GM23248 (cell line): ENCODE measurements at places on chromosomes 1 and 21.

DNA sequence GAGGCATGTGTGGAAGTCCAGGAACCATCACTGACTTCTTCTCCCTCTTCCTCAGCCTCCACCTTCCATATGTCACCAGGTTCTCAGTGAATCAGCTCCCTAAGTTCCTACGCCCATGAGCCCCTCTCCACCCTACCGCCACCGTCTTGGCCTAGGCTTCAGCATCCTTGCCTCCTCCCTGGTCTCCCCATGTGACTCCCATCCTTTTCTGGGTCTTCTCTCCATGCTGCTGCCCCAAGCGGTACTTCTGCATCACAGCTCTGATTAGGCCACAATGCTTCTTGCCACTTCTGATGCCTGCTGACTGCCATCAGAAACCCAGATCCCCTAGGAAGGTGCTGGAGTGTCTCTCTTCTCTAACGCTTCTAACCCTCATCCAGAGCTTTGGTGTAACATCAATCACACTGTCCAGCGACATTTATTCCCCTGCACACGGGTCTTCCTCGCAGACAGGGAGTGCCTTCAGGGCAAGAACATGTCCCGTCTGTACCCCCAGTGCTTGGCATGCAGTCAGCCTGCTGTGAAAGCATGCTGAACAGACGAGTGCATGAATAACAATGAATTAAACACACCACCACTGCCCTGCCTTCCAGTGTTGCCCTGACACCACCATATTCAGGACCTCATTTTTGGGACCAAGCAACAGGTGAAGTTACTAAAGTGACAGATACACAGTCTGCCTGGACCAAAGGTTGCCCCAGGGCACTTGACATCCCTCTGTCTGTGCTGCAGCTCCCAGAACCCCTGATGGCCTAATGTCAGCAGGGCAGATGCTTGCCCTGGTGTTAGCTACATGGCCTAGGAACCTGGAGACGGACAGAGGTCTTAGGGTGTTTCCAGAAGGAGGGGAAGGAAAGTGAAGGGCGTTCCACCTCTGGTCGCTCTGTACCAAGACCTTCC, 158.7 kb upstream of the EDN2 start:
- H3K27me3 ChIP-seq, result no peaks in the 10 kb centered on the region
- DNase-seq, result no peak
- H3K36me3 ChIP-seq, result no peaks in the 10 kb centered on the region
- H3K4me3 ChIP-seq, result no peak overlapping the region
- H3K27ac ChIP-seq, result no peak overlapping the region

GRCh38 chr1:171740987-171741871, 636 bp downstream of the VAMP4 start:
- H3K4me3 ChIP-seq, result peak overlapping the region; percentile 96
- H3K4me1 ChIP-seq, result peaks cover 34% of the 10 kb centered on the region
- peak; percentile 69 for DNase-seq
- H3K27me3 ChIP-seq, result no peaks in the 10 kb centered on the region

GRCh38 chr1:25581764-25582163, 34.8 kb upstream of the MAN1C1 start:
- DNase-seq, result no peak
- no peak overlapping the region for H3K4me3 ChIP-seq
- H3K27me3 ChIP-seq, result no peaks in the 10 kb centered on the region
- H3K36me3 ChIP-seq, result no peaks in the 10 kb centered on the region
- H3K27ac ChIP-seq, result no peak overlapping the region
- no peaks in the 10 kb centered on the region for H3K4me1 ChIP-seq

DNA sequence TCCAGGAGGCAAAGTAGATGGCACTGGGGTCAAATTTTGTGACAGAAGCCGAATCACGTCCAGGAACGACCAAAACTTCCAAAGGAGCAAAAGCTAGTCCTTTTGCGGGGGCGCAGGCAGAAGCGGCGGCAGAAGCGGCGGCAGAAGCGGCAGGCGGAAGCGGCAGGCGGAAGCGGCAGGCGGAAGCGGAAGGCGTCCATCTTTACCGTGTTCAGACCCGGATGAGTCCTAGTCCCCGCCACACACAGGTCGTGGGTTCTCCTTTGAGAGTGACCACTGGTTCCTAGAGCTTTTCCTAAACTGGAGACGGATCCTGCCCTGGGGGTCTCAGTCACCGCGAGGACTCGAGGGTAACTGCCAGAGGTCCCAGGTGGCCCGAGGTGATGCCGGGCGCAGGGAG, 53.6 kb downstream of the POFUT2 start:
- H3K27ac ChIP-seq, result no peak overlapping the region
- H3K27me3 ChIP-seq, result peaks cover 15% of the 10 kb centered on the region
- H3K4me1 ChIP-seq, result peaks cover 3% of the 10 kb centered on the region
- peak; percentile 40 for DNase-seq
- no peaks in the 10 kb centered on the region for H3K36me3 ChIP-seq

GRCh38 chr1:226695335-226695900, 43.7 kb downstream of the ITPKB start:
- no peak overlapping the region for H3K4me3 ChIP-seq
- no peaks in the 10 kb centered on the region for H3K27me3 ChIP-seq
- H3K36me3 ChIP-seq, result no peaks in the 10 kb centered on the region
- no peak overlapping the region for H3K27ac ChIP-seq
- H3K4me1 ChIP-seq, result 0 out of 2 replicates have a peak, but pooled peaks cover 4% of the 10 kb centered on the region

DNA sequence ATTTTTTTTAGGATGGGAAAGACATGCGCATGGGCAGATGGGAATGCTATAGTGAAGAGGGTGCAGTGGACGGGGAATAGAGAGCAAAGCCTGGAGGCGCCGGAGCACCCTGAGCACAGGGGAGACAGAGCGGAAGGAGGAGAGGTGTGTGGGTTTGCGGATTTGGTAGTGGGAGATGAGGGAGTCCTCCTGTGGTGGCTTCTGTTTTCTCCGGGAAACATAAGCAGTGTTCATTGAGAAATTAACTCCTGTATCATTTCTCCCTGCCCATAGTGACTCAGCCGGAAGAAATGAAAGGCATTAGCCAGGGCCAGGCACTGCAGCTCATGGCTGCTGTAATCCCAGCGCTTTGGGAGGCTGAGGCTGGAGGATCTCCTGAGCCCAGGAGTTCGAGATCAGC, 4.7 kb upstream of the PTPRF start:
- no peaks in the 10 kb centered on the region for H3K36me3 ChIP-seq
- H3K27ac ChIP-seq, result no peak overlapping the region
- H3K4me3 ChIP-seq, result no peak overlapping the region
- DNase-seq, result peak; percentile 80

DNA sequence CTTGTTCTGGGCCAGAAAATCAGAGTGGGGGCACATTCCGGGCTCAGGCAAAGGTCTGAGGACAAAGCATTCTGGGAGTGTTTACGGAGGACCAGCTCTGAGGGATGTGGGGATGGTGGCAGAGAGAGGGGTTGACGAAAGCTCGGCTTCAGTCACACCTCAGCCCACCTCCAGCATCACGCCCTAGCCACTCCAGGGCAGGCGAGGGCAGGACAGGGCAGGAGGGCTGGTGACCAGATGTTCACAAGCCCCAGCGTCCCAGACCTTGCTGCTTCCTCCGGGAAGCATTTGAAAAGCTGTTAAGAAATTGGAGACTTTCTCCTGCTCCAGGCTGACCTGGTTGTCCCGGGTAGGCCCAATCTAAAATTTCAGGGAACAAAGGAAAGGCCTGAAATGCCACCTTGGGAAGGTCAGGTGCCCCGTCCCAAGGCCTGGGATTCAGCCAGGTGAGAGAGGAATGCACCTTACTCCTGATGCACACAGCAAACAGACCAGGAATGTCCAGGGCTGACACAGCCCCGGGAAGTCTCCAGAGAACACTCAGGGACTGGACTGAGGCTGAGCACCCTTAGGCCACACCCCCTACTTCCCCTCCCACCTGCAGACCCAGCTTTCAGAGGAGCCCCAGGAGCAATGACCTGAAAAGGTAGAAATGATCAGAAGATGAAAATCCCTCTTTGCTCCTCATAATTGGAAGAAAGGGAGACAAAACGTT, 71.9 kb upstream of the KLHDC7A start:
- H3K27ac ChIP-seq, result no peak overlapping the region
- H3K27me3 ChIP-seq, result no peaks in the 10 kb centered on the region
- DNase-seq, result no peak
- no peak overlapping the region for H3K4me3 ChIP-seq
